LoVo (cell line): ENCODE measurements at places on chromosomes 6 and 20.

DNA sequence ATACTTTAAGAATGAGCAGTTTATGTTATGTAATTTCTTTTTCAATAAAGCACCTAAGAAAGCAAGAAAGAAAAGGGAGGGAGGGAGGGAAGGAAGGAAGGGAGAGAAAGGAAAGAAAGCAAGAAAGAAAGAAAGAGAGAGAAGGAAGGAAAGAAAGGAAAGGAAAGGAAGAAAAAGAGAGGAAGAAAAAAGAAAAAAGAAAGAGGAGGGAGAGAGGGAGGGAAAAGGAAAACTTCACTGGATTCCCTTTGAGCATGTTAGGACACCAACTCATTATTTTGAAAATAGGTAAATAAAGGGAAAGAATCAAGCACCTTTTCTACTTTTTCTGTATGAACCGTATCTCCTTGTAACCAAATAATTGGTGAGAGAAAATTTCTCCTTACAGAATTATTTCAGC is 32.3 kb upstream of the TOP1 start:
- no peak for DNase-seq

DNA sequence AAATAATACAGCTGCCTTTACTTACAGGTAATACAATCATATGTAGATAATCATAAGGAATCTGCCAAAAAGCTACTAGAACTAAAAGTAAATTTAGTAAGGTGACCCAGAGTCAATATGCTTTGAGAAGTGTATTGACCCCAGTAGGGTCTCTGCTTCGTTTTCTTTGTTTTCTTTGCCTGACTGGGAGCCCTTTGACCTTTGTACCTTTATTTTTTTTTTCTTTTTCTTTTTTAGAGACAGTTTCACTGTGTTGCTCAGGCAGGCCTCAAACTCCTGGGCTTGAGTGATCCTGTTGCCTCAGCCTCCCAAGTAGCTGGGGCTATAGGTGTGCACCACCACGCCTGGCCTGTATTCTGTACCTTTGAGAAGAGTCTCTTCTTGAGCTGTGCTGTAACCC is 17.9 kb downstream of the RAB5IF start:
- no peak for DNase-seq

- DNase-seq = no peak
These were observed 616.5 kb downstream of the C6orf118 start for GRCh38 chr6:164692772-164693510.

- no peak for DNase-seq
These were observed 1.1 kb downstream of the L3MBTL1 start for GRCh38 chr20:43508604-43509040.

GRCh38 chr20:16828666-16829305 is 80.6 kb downstream of the OTOR start:
- no peak for DNase-seq

GRCh38 chr6:5517796-5518195 is 256.5 kb downstream of the FARS2 start:
- DNase-seq = no peak

GRCh38 chr20:51461306-51461705 is 81.2 kb downstream of the NFATC2 start:
- no peak for DNase-seq

- no peak for DNase-seq
These were observed 96.8 kb upstream of the LY86 start for GRCh38 chr6:6491761-6492160.

DNA sequence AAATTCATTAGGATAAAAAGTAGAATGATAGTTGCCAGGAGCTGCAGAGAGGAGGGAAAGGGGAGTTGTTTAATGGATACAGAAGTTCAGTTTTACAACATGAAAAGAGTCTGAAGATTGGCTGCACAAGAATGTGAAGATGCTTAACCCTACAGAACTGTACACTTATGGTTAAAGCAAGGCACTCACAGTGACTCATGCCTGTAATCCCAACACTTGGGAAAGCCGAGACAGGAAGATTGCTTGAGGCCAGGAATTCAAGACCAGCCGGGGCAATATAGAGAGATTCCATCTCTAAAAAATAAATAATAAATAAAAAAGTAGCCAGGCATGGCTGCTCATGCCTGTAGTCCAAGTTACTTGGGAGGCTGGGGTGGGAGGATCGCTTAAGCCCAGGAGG is 174.0 kb downstream of the TASP1 start:
- no peak for DNase-seq

GRCh38 chr6:34065466-34066217 is 80.2 kb downstream of the GRM4 start:
- DNase-seq = no peak

GRCh38 chr6:90611543-90612312 is 24.9 kb upstream of the MAP3K7 start:
- no peak for DNase-seq

DNA sequence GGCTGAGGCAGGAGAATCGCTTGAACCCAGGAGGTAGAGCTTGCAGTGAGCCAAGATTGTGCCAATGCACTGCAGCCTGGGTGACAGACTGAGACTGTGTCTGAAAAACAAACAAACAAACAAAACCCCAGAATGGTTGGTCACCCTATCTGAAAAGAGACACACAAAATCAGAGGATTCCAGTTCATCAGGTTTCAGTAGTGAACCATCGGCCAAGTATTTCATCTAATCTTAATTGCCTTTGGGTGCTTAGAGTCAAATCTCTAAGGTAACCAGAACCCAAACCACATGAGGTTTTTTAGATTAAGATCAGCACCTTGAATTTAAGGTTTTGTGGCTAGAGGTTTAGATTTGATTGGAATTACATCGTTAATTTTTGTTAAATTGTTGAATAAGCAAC is 8.3 kb upstream of the ZBTB2 start:
- DNase-seq = no peak

DNA sequence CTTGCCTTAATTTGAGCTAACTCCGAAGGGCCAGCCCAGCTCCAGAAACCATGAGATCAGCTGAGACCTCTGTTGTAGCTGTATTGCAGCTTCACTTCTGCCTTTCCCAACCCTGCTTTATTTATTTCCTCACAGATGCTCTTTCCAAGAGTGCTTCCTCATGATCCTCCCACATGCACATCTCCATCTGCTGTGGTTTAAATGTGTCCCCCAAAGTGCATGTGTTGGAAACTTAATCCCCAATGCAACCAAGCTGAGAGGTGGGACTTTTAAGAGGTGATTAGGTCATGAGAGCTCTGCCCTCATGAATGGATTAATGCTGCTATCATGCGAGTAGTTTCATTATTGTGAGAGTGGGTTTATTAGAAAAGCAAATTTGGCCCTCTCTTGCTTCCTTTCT is 164.4 kb upstream of the TAB2 start:
- no peak for DNase-seq

- no peak for DNase-seq
These were observed 60.0 kb downstream of the SYCP2 start for GRCh38 chr20:59873409-59873808.

- no peak for DNase-seq
These were observed 423.8 kb upstream of the ID4 start for GRCh38 chr6:19413323-19413722.

DNA sequence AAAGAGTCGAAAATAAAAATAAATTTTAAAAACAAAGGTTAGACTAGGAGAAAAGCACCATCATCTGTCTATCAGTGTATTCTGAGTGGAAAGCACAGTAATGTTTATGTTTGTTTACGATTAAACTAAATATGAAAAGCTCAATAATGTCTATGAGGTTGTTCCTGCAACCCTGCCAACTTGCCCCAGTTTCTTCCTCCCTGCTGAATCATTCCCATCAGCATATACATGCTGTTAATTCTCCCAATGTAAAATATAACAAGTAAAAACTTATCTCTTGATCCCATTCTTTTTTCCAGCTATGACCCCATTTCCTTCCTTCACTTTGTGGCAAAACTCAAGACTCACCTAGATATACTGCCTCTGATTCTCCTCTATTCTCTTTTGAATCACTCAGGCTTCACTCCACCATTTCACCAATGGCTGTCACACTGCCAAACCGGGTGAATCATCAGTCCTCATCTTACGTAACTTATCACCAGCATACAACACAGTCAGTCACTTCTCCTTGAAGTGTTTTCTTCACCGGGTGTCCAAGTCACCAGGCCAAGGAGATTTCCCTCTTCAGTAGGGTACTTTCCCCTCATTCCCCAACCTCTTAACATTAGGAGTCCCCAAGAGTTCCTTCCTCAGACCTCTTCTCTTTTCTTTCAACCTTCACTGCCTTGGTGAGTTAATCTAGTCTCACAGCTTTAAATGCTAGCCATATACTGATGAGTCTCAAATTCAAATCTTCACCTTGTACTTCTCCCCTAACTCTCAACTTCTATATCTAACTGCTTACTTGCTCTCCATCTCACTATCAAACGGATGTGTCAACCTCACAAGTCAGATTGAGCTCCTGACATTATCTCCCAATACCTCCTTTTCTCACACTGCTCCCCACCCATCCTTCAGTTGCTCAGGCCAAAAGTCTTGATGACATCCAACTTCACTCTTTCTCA is 6.2 kb downstream of the TMEM242 start:
- peak; percentile 50 for DNase-seq

DNA sequence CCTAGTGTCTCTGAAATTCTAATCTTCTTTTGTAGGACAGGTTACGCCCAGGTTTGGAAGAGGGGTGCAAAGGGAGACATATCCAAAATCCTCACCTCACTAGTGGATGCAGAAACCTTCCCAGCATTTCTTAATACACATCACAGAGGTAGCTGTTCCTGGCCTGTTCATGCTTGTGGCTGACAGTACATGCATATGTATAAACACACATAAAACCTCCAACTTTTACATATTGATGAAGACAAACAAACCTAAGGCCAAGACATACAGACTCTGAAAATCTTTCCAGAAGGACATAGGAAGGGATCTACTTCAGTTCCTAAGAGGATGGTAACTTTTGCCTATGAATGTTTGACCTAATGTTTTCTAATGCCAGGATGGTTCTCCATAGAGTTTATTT is 872.1 kb upstream of the FLRT3 start:
- no peak for DNase-seq

DNA sequence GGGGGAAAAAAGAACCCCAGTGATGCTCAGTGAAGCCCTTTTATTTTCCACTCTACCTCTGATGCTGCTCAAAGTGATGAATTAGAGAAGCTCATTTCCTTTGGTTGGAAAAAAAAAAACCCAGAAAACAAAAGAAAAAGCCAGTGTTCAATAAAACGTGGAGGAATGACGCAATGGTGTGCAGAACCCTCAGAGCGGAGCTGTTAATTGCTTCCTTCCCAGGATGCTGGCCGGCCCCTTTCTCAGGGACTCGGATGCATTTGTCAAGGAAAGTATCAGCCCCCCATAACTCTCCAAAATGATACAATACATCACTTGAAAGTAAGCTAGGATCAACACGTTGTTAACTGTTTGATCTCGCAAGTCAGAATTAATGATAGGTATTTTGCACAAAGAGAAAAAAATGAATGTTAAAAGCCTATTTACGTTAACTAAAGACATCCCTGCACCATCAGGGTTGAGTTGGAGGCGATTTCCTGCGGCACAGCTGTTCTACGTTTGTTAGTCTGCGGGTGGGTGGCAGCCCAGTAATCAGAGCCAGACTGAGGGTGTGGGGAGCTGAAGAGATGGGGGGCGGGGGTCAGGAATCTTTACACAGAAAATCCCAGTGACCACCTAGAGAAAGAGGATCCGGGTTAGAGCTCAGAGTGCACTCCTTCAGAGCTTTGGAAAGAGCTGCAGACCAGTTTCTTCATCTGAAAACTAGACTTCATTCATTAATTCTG is 132.4 kb downstream of the BMP7 start:
- DNase-seq = no peak

DNA sequence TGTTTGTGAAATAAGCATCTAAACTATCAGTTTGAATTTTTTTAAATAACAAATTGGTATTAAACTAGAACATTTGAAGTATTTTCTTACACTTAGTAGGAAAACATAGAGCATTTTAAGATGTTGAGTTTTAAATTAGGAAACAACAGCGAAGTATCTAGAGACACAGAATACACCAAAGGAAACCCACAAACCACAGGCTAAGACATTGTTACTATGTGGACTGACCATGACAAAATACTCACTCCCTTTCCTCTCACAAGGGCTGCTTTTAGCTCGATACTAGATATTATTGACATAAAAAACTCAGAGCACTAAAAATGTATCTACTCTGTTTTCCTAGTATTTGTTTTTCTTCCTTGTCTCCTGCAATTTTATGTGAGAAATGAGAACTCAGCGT is 266.0 kb upstream of the CITED2 start:
- no peak for DNase-seq

DNA sequence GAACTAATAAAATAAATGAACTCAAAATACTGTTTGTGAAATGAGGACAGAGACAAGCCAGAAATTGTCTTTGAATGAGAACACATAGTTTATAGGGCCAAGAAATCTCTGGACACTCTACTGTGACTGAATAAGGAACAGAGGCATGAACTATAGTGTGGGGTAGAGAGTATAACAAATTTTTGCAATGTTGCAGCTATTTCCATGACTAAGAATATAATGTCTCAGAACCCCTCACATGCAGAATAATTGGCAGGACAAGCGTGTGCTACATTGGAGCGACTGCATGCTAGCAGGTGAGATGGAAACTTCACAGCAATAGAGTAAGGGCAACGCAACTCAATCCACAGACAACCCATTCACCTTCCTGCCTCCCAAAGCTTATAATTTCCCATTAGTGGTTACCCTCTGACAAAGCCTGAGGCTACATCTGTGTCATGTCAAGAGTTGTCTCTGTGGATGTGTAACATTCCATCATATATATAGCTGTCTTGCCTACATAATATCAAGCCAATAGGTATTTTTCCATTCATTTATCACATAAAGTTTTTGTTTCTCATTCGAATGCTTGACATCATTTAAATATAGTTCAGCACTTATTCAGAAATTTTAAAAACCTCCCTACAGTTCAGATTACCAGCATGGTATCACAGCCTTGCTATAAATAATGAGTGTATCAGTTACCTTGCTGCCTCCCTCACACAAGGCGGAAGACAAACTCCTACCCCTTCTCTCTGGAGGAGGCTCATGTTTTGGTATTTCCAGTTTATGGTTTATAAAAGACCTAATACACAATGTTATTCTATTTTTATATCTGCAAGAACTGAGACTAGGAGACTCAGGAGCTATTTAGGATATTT is 47.9 kb upstream of the ECHDC1 start:
- no peak for DNase-seq

DNA sequence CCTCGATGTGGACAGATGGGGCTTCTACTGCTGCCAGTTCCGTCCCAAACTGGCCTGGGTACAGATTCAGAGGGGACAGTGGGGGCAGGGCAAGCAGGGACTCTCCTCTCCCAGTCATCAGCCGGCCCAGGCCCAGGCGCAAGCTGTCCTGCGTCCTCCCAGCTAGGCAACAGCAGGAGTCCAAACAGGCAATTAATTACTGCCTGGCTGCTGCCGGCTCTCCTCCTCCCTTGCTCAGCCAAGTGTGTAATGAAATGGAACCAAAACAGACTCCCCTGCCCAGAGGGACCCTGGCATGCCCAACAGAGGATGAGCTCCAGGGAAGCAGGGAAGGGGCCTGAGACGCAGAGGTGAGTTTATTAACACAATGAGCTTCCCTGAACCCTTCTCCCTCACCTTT is 17.8 kb upstream of the SLC32A1 start:
- DNase-seq = no peak

DNA sequence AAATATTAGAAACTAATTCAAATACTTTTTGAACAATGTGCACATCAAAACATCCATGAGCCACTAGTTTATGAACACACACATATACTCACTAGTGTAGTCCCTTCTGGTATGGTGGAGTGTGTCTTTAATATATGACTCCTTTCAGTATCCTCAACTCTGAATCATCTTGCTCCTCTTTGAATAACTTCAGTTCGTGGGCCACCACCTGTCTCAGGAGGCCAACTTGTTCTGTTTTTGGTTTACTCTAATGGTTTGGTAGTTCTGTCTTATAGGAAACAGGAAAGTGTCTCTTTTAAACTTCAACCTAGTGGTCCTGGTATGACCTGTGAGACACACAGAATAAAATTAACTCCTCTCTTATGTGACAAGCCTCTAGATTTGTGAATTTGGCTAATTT is 55.6 kb downstream of the ZNF292 start:
- DNase-seq = no peak
